NCI-H1417 treated with DMSO at 0.1 percent for 48 hours (cell line): ENCODE measurements at places on chromosomes 2 and 18.

GRCh38 chr2:20456116-20456571, 9.3 kb downstream of the RHOB start:
- no peak for DNase-seq

GRCh38 chr2:240920783-240921231, 14.7 kb downstream of the CROCC2 start:
- no peak for DNase-seq

GRCh38 chr2:20579866-20580265, 71.0 kb downstream of the HS1BP3 start:
- no peak for DNase-seq

DNA sequence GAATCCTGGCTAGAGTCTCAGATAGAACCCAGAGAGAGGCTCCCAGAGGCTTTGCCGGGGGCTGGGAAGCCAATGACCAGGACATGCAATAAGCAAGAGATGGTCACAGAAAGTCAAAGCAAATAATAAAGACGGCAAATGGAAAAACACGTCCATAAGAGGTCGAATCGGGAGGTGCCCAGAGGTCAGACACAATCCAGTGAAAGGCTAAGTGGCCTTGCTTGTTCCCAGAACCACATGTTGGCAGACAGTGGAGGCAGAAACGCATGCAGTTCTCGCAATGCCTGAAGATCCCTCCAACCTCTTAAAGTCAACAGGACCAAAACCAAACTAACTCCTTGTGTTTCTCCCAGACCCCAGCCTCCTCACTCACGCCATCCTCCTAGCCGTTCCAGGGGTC, 3.0 kb downstream of the CYB5A start:
- no peak for DNase-seq

DNA sequence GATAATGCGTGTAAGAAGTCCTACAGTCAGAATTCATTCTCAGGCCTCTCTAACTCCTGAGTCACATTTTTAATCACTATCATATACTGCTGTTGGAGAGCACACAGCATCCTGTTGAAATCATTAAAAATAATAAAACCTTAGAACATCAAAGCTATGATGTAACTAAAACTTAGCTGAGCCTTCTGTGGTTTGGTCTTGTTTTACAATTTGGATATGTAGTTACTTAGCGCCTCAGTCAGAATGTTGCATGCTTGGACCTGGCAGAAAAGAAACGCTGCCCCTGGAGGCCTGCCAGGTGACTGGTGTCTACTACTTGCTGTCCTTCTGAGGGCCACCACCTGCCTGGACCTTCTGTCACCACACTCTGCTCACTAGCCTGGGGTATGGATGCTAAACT, 261.1 kb upstream of the RASGRP3 start:
- DNase-seq = no peak

DNA sequence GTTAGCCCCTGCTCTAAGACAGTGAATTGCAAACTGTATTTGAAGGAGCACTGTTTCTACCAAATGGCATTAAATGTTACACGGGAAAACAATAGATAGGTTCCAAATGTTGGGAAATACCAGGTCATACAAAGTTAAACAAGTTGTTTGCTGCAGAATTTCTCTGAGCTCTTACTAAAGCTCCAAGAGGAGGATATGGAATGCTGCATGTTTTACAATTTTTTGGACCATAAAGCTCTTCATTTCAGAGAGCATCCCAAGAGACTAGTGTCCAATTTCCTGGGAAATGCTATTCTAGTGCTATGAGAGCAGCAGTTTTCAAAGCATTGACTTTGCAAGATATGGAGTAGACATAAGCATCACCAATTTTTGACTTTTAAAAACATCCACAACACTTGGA, 155.6 kb upstream of the CCDC68 start:
- no peak for DNase-seq
